T-helper 2 cell treated with Interferon-gamma antibody and Interleukin-4, amounts not matched to agents 100 ng/mL and 5 ng/mL, for 36 hours (primary cell): ENCODE measurements at places on chromosomes 4 and X. TPM values are rescaled to one million over a fixed set of nuclear protein-coding genes. Genes with fewer than 3 reads are reported as not detected.

The ADH5 gene
- 107 and 108 TPM in 2 replicates for total RNA-seq

The TCP11X2 gene
- not detected in 2 replicates for total RNA-seq

The APOOL gene
- total RNA-seq: 14.6 and 14.9 TPM in 2 replicates

The HDX gene
- 2.6 and 2.7 TPM in 2 replicates for total RNA-seq

The ZFX gene
- 42.8 and 45.4 TPM in 2 replicates for total RNA-seq

The REPS2 gene
- total RNA-seq: 0.36 TPM in 1 of 2 replicates, not detected in the other
